ENCODE measurements at places on chromosomes 2 and 18. TPM values are rescaled to one million over a fixed set of nuclear protein-coding genes. Genes with fewer than 3 reads are reported as not detected.
A peak's percentile ranks its signal among the peaks of the same experiment; 100 is the strongest.

DNA sequence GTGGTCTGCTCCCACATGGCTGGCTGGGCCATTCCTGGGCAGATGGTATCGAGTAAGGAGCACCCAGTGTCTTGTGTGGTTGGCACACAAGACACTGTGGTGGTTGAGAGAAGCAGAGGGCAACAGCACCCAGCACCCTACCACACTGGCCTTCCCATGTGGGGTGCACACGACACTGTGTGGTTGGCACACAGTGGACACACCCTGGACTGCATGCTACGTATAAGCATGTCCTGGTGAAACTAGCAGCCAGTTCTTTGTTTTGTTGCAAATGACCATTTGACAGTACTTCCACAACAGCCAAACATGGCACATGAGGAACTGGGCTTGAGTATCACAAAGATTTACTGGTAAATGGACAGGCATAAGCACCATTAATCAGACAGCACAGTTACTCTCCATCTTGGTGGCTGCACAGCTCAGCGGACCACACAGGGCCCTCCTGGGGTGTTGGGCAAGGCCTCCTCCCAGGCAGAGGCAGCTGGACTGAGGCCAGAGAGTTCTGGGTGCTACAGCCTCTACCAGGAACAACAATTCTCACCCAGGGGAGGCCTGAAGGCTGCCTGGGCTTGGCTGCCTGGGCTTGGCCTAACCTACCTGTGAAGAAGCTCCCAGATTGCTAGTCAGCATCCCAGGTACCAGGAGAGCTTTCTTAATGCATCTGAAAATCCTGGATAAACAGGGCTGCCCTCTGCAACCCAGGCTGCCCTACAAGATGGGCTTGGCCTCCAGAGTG is 59.3 kb upstream of the ALPP start:
- no peak for DNase-seq

Gene COL5A2
- total RNA-seq, result 607 TPM

GRCh38 chr2:174245065-174245464 is 3.3 kb downstream of the OLA1 start:
- no peak for DNase-seq

- DNase-seq, result no peak
Measured at GRCh38 chr18:76376225-76376624, 118.8 kb downstream of the ZNF516 start.

GRCh38 chr2:88187038-88187676 is 17.0 kb downstream of the THNSL2 start:
- DNase-seq, result peak; percentile 76

- no peak for DNase-seq
Measured at GRCh38 chr2:209534228-209534627, 110.4 kb downstream of the MAP2 start.

Gene IGFBP5
- 499 TPM for total RNA-seq

GRCh38 chr2:187869195-187869594 is 315.0 kb upstream of the TFPI start:
- DNase-seq, result no peak

Gene EVX2
- not detected for total RNA-seq

Gene G6PC2
- not detected for total RNA-seq

DNA sequence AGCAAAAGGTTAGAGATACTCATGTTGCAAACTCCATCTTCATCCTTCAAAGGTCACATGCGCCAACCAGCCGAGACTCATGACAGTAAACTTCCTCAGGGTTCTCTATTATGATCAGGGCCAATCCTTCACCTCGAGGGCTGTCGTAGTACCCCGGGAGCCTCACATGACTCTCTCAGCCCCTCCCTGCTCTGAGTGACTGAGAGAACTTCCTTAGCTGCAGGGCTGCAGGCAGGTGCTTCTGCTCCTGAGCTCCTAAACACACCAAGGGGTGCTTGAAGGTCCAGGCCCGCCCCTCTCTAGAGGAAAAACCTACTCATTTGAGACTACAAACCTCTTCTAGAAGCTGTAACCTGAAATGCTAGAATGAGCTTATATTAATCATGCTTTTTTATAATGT is 48.2 kb downstream of the LONRF2 start:
- no peak for DNase-seq

DNA sequence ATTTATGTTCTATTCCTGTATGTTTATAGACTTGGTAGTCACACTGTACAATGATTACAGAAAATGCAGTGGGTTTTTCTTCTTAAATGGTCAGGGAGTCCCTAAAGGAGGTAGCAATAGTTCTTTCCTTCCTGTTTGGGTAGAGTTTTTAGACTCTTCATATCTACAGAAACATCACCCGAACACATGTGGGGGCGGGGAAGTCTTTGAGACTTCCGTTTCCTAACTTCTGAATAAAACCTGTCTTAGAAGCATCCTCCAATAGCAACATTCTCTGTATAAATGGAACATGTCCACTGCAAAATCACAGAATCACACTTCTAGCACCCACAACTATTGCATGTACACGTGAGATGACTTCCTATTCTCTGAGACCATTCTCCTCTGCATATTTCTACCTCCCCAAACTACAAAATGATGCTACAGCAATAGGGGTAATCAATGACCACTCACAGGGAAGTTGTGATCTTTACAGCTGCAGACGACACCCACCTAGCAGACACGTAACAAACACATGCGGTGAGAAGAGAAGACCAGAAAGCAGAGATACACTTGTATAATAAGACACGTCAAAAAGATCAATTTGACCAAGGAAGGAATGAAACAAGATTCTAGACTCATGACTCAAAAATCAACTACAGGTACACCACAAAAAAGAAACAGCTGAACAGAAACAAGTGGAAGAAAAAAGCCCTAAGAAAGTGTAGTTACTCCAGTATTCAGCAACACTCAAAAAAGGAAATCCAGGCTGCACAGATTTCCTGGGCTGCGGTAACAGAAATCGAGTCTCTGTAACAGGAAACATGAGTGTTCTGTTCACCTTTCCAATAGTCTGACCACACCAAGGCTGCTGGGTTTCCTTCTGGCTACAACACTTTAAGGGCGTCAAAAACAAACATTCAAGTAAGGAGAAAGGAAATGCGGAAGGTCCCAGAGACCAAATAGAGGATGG is 120.4 kb downstream of the ZNF516 start:
- DNase-seq, result no peak

GRCh38 chr2:66174491-66174890 is 260.4 kb upstream of the MEIS1 start:
- no peak for DNase-seq
